ENCODE measurements at places on chromosomes 2 and 18. TPM values are rescaled to one million over a fixed set of nuclear protein-coding genes. Genes with fewer than 3 reads are reported as not detected.

Gene PCARE
- not detected for total RNA-seq

Gene ZNF532
- 4.3 TPM for total RNA-seq

DNA sequence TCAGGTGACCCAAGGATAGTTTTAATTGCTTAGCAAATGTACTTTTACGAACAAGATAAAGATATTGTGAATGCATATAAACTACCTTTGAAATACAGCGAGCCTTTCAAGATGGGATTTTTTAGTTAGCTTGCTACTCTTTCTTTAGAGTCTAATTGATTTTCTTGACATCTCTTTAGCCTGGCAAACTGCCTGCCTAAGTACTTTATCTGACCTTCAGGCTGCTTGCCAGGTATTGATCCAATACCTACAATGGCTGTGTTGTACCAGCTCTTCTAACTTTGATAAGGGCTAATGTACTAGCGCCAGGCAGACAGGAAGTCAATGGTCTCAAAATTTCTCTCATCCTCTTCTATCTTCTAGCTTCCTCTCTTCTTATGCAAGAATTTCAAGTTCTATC lies 414.4 kb upstream of the ACVR2A start:
- no peaks in the 10 kb centered on the region for H3K27me3 ChIP-seq
- no peaks in the 10 kb centered on the region for H3K36me3 ChIP-seq
- no peaks in the 10 kb centered on the region for H3K4me1 ChIP-seq
- no peak overlapping the region for H3K27ac ChIP-seq
- DNase-seq, result no peak
- H3K4me3 ChIP-seq, result no peak overlapping the region

Gene TSPYL6
- not detected for total RNA-seq

Gene MYO7B
- total RNA-seq, result 0.41 TPM

Gene TUBA4B
- total RNA-seq, result not detected

GRCh38 chr2:171540437-171540836 lies 18.2 kb downstream of the CYBRD1 start:
- DNase-seq, result no peak
- H3K4me3 ChIP-seq, result no peak overlapping the region
- H3K27ac ChIP-seq, result no peak overlapping the region
- H3K27me3 ChIP-seq, result peaks cover 8% of the 10 kb centered on the region
- no peaks in the 10 kb centered on the region for H3K36me3 ChIP-seq

GRCh38 chr18:41545091-41545888 lies 409.7 kb upstream of the PIK3C3 start:
- DNase-seq, result no peak
- H3K36me3 ChIP-seq, result no peaks in the 10 kb centered on the region
- H3K4me3 ChIP-seq, result no peak overlapping the region
- no peaks in the 10 kb centered on the region for H3K4me1 ChIP-seq
- no peak overlapping the region for H3K27ac ChIP-seq

DNA sequence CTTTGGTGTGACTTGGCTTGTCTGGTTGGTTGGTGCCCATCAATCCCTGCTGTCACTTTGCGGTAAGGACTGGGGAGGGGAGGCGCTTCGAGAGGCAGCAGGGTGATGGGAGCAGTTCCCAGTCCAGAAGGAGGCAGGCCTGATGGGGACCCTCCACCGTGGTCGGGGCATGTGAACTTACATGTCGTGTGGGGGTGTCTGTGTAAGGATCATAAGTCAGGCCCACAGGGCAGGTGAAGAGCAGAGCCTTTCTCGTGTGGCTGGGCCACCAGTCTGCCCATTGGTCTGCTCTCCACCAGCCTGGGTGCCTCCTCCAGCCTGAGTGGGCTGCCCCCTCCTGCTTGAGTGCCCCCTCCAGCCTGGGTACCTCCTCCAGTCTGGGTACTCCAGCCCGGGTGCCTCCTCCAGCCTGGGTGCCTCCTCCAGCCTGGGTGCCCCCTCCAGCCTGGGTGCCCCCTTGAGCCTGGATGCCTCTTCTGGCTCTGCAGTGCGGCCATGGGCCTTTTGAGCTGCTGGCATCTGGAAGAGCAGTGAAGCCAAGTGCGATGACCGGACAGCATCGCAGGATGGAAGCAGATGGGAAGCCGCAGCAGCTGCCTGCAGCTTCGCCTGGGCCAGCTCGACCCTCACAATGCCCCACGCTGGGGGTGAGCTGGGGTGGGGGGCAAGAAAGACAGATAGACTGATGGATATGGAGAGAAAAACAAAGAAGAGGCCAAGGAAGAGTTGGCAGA lies 25.0 kb downstream of the ATOH8 start:
- peaks cover 2% of the 10 kb centered on the region for H3K27me3 ChIP-seq
- no peaks in the 10 kb centered on the region for H3K36me3 ChIP-seq
- DNase-seq, result no peak
- H3K4me3 ChIP-seq, result no peak overlapping the region
- no peak overlapping the region for H3K27ac ChIP-seq

DNA sequence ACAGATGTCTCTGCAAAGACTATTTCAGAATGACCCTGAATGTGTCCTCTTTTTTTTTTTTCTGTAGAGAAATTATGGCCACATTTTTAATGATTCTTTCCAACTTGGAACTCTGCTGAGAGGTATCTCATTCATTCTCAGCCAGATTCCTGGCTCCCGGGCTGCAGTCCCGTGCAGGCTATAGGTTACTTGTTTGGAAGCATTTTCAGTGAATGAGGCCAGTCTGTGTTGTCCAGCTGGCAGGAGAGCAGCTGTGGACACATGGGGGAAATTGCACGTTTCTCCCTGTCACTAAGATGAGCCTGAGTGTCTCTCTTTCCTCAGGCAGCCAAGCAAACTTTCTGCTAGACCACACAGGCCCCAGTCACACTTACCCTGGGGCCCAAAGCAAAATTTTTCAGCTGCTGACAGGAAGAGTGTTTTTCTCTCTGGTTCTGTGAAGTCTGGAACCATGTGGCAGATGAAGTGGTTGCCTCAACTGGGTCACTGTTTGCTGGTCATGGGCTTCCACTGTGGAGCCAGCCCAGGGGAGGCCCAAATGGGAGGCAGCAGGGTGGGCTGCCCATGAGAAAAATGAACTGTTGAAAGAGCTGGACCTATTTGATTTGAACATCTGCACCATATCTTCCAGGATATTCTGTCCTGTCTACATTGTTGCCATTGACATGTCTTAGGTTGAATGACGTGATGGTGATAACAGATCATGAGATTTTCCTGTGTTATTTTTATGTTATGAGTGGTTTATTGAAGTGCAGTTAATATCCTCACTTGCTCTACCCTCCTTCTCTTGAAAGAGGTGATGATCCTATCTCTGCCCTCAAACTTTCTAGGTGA lies 431.2 kb downstream of the LPIN1 start:
- H3K27me3 ChIP-seq, result no peaks in the 10 kb centered on the region
- H3K4me3 ChIP-seq, result no peak overlapping the region
- no peak overlapping the region for H3K27ac ChIP-seq
- peak; percentile 54 for DNase-seq
- H3K4me1 ChIP-seq, result peaks cover 39% of the 10 kb centered on the region
- no peaks in the 10 kb centered on the region for H3K36me3 ChIP-seq

Gene GRHL1
- 0.69 TPM for total RNA-seq

- no peak overlapping the region for H3K4me3 ChIP-seq
- H3K36me3 ChIP-seq, result no peaks in the 10 kb centered on the region
- H3K27ac ChIP-seq, result no peak overlapping the region
- no peaks in the 10 kb centered on the region for H3K27me3 ChIP-seq
- H3K4me1 ChIP-seq, result no peaks in the 10 kb centered on the region
These were observed 348.1 kb downstream of the RNF144A start for GRCh38 chr2:7265286-7265685.

Gene GTF2A1L
- total RNA-seq, result not detected

- H3K27me3 ChIP-seq, result no peaks in the 10 kb centered on the region
- H3K4me3 ChIP-seq, result no peak overlapping the region
- no peak overlapping the region for H3K27ac ChIP-seq
- H3K4me1 ChIP-seq, result no peaks in the 10 kb centered on the region
- no peaks in the 10 kb centered on the region for H3K36me3 ChIP-seq
These were observed 1834.7 kb upstream of the PIK3C3 start for GRCh38 chr18:40120356-40120755.

- no peak overlapping the region for H3K27ac ChIP-seq
- H3K36me3 ChIP-seq, result no peaks in the 10 kb centered on the region
- H3K4me3 ChIP-seq, result peak overlapping the region; percentile 46
- DNase-seq, result no peak
- H3K27me3 ChIP-seq, result peaks cover 82% of the 10 kb centered on the region
These were observed 1.9 kb downstream of the OTX1 start for GRCh38 chr2:63052411-63053080.

DNA sequence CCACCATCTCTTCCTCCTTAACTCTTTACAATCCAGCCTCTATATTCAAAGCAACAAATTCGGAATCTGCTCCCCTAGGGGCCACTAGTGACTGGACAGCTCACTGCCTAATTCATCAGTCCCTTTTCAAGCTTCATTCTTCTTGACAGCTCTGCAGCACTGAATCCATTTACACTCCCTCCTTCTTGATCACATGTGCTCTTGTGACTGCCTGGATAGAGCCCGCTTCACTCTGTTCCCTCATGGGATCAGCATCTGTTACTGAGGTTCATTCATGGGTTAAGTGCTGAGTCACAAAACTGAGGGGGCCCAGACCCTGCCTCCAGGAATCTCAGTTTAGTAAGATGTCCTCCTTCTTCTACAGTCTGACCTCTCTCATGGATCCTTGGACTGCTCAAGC lies 81.5 kb downstream of the CYRIA start:
- H3K4me1 ChIP-seq, result no peaks in the 10 kb centered on the region
- no peak for DNase-seq
- no peak overlapping the region for H3K27ac ChIP-seq
- no peak overlapping the region for H3K4me3 ChIP-seq
- peaks cover 3% of the 10 kb centered on the region for H3K27me3 ChIP-seq
- H3K36me3 ChIP-seq, result no peaks in the 10 kb centered on the region

DNA sequence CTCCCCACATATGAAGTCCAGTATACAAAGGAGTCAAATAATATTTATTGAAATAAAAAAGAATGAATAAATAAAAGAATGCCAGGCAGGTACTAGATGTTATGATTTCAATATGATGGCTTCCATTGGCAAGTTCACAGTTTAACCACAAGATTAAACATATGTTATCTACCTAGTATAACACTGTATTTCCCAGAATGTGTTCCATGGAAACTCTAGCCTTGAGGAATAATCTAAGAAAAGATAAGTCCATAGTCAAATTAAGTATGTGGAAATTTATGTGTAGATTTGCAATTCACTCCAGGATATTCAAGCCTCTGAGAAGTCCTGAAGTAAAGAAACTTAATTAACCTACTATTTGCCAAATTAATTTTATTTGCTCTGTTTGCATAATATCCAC lies 71.1 kb upstream of the FMNL2 start:
- peaks cover 3% of the 10 kb centered on the region for H3K27me3 ChIP-seq
- H3K36me3 ChIP-seq, result no peaks in the 10 kb centered on the region
- no peak overlapping the region for H3K4me3 ChIP-seq
- no peak overlapping the region for H3K27ac ChIP-seq
- DNase-seq, result no peak

- no peaks in the 10 kb centered on the region for H3K36me3 ChIP-seq
- no peak for DNase-seq
- no peak overlapping the region for H3K4me3 ChIP-seq
- H3K27ac ChIP-seq, result no peak overlapping the region
- no peaks in the 10 kb centered on the region for H3K4me1 ChIP-seq
These were observed 531.6 kb upstream of the CHAC2 start for GRCh38 chr2:53235836-53236582.

Gene ALKAL2
- not detected for total RNA-seq

Gene PLGLB1
- total RNA-seq, result not detected

DNA sequence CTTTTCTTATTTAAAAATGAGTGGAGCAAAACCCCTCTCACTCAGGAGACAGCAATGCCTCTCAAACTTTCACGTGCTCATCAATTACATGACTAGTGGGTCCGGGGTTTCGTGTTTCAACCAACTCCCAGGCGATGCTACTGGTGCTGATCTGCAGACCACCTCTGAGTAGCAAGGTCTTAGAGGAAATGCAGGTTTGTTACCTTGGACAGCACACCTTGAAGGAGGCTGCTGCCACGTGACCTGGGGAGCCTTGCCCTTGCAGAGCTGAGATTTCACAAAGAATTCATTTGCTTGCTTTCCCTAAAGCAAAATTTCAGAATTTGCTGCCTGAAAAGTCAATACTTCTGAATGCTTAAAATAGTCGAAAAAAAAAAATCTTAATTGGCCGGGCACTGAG lies 32.4 kb downstream of the SMIM21 start:
- no peak overlapping the region for H3K4me3 ChIP-seq
- peaks cover 15% of the 10 kb centered on the region for H3K27me3 ChIP-seq
- H3K27ac ChIP-seq, result no peak overlapping the region
- H3K36me3 ChIP-seq, result no peaks in the 10 kb centered on the region

DNA sequence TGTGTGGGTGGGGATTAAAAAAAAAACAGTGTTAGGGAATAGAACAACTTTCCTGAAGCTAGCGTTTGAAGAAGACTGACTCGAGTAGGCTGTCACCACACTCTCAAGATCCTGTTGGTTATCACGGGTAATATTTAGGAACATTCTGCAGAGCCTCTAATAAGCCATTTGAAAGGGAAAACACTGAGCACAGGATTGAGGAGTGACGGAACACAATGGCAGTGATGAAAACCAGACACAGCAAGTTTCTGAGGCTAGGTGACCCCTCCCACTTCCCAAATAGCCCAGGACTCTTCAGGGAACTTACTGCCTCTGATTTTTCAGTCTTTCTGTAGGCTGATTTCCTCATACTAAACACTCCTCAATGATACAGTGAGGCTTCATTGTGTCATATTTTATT lies 88.2 kb upstream of the TMEM200C start:
- H3K4me1 ChIP-seq, result no peaks in the 10 kb centered on the region
- H3K36me3 ChIP-seq, result no peaks in the 10 kb centered on the region
- DNase-seq, result no peak
- H3K4me3 ChIP-seq, result no peak overlapping the region
- peaks cover 2% of the 10 kb centered on the region for H3K27me3 ChIP-seq

GRCh38 chr2:14072338-14072737 lies 560.2 kb upstream of the LRATD1 start:
- H3K36me3 ChIP-seq, result no peaks in the 10 kb centered on the region
- no peaks in the 10 kb centered on the region for H3K4me1 ChIP-seq
- no peak overlapping the region for H3K27ac ChIP-seq
- H3K27me3 ChIP-seq, result no peaks in the 10 kb centered on the region
- H3K4me3 ChIP-seq, result no peak overlapping the region

Gene PROKR1
- total RNA-seq, result not detected

GRCh38 chr2:229206548-229206947 lies 64.5 kb downstream of the PID1 start:
- DNase-seq, result no peak
- H3K27me3 ChIP-seq, result no peaks in the 10 kb centered on the region
- no peaks in the 10 kb centered on the region for H3K36me3 ChIP-seq
- no peak overlapping the region for H3K27ac ChIP-seq
- H3K4me3 ChIP-seq, result no peak overlapping the region

Gene LIMS2
- 14.6 TPM for total RNA-seq

Gene POMC
- 4.6 TPM for total RNA-seq

GRCh38 chr2:65072181-65072970 lies 16.2 kb downstream of the CEP68 start:
- no peaks in the 10 kb centered on the region for H3K27me3 ChIP-seq
- DNase-seq, result no peak
- H3K4me3 ChIP-seq, result no peak overlapping the region
- H3K27ac ChIP-seq, result no peak overlapping the region
- peaks cover 5% of the 10 kb centered on the region for H3K36me3 ChIP-seq
- peaks cover 21% of the 10 kb centered on the region for H3K4me1 ChIP-seq

GRCh38 chr2:177106212-177106611 lies 106.4 kb upstream of the HNRNPA3 start:
- no peaks in the 10 kb centered on the region for H3K4me1 ChIP-seq
- DNase-seq, result peak; percentile 8
- peaks cover 6% of the 10 kb centered on the region for H3K27me3 ChIP-seq
